Activated CD8-positive, alpha-beta memory T cell treated with anti-CD3 and anti-CD28 coated beads for 48 hours (primary cell): ENCODE measurements at places on chromosomes 1 and 21.

DNA sequence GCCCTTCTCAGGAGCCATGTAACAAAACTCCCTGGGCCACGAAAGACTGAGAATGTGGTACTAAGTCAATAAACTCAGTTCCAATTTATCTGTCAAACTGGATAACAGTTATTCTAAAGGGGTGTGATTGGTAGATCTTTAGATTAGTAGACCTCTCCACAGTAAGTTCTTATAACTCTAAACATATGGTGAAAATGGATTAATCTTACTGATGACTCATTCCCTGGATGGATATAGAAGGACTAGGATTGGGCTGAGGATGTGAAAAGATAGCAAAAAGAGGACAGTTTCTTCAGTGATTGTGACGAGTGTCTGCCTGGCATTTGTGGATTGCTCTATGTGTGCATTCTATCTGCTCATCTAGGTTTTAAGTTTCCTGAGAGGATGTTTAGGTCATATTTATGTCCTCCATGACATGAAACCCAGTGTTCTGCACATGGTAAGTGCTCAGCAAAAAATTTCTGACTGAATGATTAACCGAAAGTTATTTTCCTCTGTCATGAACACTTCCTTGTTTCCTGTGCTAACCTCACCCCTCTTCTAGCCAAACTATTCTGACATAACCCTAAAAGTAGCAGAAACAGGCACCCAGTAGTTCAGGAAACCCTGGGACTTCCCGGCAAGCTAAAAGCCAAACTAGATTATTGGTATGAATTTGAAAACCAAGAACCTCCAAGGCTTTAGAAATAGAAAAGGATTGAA lies 397.5 kb upstream of the PLXNA2 start:
- no peak for DNase-seq

GRCh38 chr1:115677182-115677555 lies 35.4 kb downstream of the VANGL1 start:
- no peak for DNase-seq

- DNase-seq, result no peak
Observed at GRCh38 chr1:156069490-156070455, 8.8 kb downstream of the RAB25 start.

DNA sequence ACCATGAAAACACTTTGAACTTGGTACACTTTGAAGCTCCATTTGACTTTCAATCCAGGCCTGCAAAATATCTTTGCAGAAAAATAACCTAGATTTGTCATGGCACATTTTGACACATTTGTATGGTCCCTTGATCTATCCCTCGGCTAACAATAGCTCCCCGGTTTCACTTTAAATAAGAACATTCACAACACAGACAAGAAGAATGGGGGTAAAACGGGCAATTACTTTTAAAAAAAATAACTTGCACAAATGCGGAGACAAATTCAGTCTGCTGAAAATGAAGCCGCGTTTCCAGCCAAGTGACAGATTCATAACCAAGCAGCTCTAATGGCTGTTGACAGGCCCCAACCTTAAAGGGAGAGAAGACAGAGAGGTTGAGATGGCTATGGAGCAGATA lies 218.2 kb downstream of the NPHP4 start:
- no peak for DNase-seq

DNA sequence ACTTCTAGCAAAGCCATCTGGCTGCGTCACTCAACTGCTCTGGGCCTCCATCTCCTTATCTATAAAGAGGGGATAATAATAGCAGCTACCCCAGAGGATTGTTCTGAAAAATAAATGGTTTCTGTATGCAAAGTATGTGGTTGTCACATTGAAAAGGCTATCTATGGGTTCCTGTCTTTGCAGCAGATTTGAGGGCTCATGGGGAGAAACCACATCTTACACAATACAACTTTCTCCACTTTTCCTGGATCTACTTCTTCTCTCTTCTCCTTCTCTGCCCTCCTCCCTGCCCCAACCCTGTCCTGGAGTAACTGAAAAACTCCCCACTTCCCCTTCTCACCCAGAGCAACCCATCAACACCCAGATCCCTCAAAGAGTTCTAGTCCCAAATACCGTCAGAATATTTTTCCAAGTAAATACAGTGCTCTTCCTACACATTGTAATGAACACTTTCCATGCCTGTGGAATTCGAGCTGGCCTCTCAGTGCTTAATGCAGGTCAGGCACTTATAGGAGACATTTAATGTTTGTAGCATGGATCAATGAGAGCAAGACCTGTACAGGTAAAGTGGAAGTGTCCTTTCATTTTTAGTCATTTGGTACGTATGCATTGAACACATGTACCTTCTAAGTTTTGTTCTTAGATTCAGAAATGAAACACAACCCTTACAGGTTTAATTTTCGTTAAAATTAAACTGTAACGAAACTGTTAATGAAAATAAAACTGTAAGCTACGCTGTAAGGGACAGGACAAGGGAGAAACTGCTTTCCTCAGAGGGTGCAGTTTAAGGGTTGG lies 131.9 kb downstream of the AK5 start:
- no peak for DNase-seq

DNA sequence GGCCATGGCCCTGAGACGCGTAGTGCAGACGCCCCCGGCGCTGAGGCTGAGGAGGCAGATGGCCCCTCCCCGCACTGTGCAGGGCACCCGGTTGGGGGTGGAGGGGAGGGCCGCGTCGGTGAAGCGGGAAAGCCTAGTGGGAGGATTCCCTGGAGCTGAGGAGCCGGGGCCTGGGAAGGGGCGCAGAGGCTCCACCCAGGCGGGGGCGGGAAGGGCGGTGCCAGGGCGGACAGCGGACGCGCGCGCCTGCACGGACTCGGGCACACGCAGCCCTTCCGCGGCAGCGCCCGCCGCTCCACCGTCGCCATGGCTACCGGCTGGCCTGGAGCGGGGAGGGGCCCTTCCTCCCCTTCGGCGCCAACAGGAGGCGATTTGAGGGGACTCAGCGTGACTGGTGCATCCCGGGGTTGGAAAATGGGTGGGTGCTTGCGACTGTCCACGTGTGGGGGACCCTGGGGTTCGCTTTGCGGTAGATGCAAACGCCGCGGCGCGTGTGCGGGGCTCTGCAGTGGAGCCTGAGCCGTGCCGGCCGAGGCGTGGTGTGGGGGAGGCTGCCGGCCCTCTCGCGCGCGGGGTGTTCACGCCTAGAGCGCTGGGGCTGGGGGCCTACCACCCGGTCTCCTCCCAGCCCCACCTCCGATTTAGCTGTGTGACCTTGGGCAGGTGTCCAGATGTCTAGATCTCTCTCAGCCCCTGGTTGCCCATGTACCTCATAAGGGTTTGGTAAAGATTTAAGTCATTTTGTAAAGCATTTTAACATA lies 35.1 kb downstream of the PTPRF start:
- DNase-seq, result no peak

DNA sequence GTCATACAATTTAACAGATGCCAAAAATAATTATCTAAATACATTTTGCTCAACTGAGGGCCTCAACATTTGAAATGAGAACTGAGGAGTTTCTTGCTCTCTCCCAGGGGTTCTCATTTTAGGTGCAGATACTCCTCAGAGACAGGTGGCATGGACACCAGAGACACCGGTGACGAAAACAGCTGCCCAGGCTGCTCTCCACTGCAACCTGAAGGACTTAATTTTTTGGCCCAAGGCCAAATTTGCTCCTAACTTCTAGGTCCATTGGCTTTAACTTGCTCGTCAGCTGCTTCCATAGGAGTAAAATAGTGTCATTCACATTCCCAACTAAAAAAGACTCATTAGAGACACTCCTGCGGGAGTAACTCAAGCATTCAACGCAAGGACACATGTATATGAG lies 87.0 kb downstream of the NRIP1 start:
- DNase-seq, result no peak

- no peak for DNase-seq
Observed at GRCh38 chr1:242761556-242761955, 237.1 kb upstream of the PLD5 start.

- no peak for DNase-seq
Observed at GRCh38 chr1:108575375-108575774, 15.5 kb downstream of the EEIG2 start.

DNA sequence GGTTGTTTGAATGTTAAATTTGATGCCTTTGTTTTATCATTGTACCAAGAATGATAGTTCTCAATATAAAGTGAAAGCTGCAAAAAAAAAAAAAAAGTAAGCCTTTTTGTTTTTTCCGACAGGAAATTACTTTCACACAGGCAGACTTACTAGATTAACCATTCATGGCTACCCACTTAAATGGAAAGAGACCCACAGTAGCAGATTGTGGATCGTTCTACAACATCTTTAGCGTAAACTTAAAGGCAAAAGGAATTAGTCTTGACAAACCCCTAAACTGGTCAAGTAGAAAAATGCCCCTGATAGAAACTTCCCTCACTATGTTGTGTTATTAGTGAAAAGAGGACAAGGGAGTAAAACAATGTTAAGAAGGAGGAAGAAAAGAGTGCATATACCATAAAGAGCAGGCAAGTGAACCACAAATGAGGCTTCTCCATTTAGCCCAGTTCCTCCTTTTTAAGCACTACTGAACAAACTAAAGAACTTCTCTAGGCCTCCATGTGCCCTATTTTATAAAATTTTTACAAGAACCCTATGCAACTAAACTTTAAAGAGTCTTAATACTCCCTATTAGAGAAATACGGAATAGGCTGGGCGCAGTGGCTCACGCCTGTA lies 1560.3 kb downstream of the MRPL39 start:
- no peak for DNase-seq
